ENCODE measurements at places on chromosomes 2 and 18. TPM values are rescaled to one million over a fixed set of nuclear protein-coding genes. Genes with fewer than 3 reads are reported as not detected.

The PLEKHA3 gene
- polyA plus RNA-seq = 32.6 TPM

The PPM1G gene
- polyA plus RNA-seq = 87.8 TPM

GRCh38 chr2:60385648-60386047 is 167.8 kb downstream of the BCL11A start:
- DNase-seq = no peak

DNA sequence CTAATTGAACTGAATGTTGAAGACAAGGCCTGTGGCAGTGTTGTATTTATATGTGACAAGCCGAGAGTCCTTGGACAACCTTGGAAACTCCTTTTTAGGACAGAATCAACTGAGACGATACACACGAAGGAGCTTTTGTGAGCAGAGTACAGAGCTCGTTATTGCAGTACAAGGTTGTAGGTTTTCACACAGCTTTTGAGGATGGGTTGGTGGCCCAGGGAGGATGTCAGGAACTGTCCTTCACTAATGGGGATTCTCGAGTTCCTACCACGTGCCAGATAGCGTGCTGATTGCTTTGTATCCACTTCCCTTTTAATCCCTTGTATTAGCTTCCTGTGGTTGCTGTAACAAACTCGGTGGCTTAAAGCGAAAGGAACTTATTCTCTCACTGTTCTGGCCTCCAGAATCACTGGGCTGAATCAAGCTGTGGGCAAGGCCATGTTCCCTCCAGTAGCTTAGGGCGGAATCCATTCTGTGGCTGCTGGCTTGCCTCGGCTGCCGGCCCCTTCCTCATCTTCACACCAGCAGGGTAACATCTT is 20.2 kb downstream of the INPP4A start:
- no peak for DNase-seq

DNA sequence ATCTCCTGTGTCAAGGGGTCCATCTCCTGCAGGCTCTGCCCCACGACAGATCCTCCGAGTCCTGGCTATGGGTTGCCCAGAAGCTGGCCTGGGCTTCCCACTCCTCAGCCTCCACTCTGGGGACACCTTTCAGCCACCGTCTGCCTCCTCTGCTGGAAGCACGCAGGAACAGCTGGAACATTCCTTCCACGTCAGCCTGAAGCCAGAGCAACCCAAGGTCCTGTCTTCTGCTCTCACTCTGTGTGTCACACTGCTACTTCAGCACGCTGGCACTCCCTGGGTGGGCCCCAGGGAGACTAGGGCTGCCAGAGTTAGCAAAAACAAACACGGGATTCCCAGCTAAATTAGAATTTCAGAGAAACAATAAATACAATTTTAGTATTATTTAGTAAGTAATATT is 148.8 kb downstream of the HRH4 start:
- DNase-seq = no peak

- DNase-seq = no peak
These were observed 174.8 kb downstream of the HDAC4 start for GRCh38 chr2:239225871-239226561.

- DNase-seq = no peak
These were observed 34.2 kb downstream of the MRPS5 start for GRCh38 chr2:95087379-95087778.

DNA sequence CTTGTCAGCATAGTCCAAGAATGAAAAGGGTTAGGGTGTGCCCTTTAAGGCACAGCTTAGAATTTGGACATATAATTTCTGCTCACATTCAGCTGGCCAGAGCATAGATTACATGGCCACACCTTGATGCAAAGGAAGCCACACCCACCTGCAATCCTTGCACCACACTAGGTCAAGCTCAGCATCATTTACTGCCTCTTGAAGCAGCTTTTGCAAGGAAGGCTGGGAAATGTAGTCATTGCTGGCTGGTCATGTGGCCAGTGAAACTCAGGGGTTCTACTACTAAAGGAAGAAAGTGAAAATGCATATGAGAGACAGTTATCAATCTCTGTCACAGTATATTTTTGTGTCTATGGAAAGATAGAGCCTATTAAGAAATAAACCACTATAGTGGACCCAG is 159.3 kb downstream of the GFPT1 start:
- no peak for DNase-seq
